ENCODE measurements at places on chromosomes 7 and 10.

- DNase-seq: no peak
- H3K4me3 ChIP-seq: no peak overlapping the region
- H3K4me1 ChIP-seq: peaks cover 12% of the 10 kb centered on the region
- H3K36me3 ChIP-seq: no peaks in the 10 kb centered on the region
Observed at GRCh38 chr7:131527456-131527855, 29.0 kb downstream of the PODXL start.

DNA sequence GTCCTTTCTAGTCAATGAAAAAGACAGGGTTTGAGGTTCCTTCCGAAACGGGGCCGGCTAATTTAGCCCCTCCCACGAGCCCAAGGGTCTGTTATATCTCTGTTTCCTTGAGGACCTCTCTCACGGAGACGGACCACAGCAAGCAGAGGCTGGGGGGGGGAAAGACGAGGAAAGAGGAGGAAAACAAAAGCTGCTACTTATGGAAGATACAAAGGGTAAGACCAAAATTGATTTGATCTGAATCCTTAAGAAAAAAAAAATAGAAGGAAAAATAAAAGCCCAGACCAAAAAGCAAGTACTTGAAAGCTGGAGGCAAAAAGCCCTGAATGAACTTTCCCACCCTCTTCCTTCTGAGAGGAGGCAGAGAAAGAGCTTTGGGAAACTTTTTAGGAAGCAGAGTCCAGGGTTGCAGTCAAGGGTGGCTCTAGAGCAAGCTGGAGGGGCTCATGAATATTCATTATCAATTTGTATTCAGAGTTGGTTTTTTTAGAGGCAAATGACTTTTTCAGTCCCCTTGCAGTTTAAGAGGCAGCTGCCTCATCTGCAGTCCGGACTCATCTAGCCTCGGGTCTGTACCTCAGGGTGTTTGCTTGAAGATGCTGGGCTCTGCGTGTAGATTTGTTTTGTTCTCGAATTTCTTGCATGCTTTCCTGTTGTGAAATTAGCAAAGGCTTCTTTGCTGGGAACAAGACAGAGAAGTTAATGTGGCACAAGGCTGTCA, at the start of gene ENTPD1:
Gene ENTPD1 (plus strand): TSS at position 123 of the 721 bp plus-strand sequence. CDS start 77 bp downstream, at position 200.
- peak within 1 kb of the TSS; percentile 80 for H3K27ac ChIP-seq
- peak within 1 kb of the TSS; percentile 78 for H3K4me3 ChIP-seq
- H3K27me3 ChIP-seq: peaks cover 5% of the 10 kb centered on the region

DNA sequence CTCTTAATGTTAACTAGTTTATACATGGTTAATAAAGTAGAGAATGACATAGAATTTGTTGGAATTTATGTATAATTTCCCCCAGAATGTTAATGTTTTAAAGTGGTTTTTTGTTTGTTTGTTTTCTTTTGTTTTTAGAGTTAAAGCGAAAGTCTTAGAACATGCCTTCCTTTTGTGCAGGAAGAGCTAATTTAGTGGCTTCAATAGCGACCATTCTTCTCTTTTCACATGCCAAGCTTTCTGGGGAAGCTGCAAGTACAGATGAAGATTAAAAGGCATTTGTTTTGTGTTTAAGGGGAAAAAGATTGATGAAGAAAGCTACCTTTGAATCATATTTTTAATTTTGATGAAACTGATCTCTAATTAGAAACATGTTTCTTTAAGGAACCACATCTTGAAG, 256.3 kb upstream of the CSTF2T start:
- peaks cover 18% of the 10 kb centered on the region for H3K27me3 ChIP-seq
- H3K4me3 ChIP-seq: no peak overlapping the region
- no peak overlapping the region for H3K27ac ChIP-seq
- no peaks in the 10 kb centered on the region for H3K36me3 ChIP-seq
- no peak for DNase-seq

- H3K4me3 ChIP-seq: no peak overlapping the region
- H3K27me3 ChIP-seq: no peaks in the 10 kb centered on the region
- H3K36me3 ChIP-seq: peaks cover 70% of the 10 kb centered on the region
- no peak for DNase-seq
- H3K27ac ChIP-seq: no peak overlapping the region
Observed at GRCh38 chr10:3107426-3107961, 40.1 kb downstream of the PFKP start.
